Epithelial cell of prostate (primary cell): ENCODE measurements at places on chromosomes 7 and 10.

DNA sequence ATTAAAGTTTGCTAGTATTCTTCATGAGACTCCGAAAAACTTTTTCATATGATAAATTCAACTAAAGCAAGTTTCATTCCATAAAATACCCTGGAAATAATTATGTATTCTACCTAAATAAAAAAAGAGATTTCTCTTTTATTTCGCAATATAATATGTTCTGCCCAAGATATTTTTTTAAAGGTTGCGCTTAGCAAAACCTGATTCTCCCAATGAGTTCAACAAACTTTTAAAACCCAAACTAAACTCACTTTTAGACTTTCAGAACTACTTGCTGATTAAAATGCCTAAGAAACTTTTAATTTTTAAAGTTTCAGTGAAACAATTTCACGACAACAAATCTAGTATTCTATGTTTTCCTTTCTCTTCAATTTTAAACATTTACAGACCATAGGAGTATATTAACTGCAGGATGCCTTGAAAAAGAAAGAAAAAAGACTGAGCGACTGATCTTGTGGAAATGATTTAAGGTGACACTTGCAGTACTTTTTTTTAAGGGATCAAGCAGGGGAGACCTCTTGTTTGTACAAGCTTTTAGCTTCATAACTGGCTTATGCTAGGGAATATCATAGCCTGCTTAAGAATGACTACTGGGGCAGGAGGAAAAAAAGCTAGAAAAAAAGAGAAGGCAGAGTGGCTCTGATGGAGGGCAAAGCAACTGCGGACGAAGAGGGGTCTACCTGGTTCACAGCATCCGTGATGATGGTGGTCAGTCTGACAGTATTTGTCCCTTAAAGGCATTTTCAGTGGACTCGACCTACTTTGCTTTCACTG lies 1.5 kb downstream of the ZNF800 start:
- DNase-seq: no peak

GRCh38 chr7:155231941-155232340 lies 65.7 kb upstream of the INSIG1 start:
- no peak for DNase-seq

- no peak for DNase-seq
These were observed 24.8 kb upstream of the MNX1 start for GRCh38 chr7:157035302-157035701.

DNA sequence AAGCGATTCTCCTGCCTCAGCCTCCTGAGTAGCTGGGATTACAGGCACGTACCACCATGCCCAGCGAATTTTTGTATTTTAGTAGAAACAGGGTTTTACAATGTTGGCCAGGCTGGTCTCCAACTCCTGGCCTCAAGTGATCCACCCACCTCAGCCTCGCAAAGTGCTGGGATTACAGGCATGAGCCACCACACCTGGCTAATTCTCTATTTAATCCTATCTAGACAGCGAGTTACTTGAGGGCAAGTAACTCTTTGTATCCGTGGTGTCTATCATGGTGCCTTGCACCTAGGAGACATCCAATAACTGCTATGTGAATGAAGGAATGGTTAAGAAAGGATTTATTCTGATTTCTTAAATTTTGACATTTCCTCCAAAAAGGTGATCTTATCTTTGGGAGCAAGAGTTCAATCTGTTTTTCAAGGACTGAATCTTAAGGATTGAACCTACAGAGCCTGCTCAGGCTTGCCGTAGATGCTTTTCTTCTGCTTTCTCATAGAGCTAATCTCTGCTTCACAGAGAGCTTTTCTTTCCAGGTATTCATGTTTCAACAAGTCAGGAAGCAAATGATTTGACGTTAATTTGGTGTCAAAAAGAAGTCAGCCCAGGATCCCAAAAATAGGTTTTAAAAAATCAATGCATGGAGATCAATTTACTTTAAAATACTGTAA lies 101.6 kb downstream of the CUL2 start:
- peak; percentile 43 for DNase-seq

GRCh38 chr7:94658826-94659225 lies 2.9 kb upstream of the SGCE start:
- no peak for DNase-seq

- peak; percentile 10 for DNase-seq
These were observed 33.4 kb upstream of the PPP3CB start for GRCh38 chr10:73529089-73529832.

DNA sequence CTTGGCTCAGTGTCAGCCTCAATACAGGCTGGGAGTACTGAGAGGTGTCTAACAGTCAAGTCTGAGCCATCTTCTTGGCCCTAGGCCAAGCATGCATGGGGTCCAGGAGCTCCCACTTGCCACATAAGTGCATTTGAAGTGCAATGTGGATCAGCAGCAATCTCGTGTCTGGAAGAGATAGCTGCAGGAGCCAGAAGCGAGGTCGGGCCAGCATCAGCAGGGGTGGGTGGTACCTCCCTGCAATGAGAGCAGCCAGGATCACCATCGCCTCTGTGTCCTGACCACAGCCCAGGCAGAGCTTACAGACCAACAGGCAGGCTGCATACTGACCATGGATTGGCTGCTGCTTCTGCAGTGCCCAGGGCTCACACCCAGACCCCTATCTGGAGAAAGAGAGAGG lies 83.0 kb upstream of the CXCL12 start:
- DNase-seq: no peak

- DNase-seq: no peak
These were observed 2.4 kb upstream of the FGFR2 start for GRCh38 chr10:121600611-121601010.

- DNase-seq: no peak
These were observed 8.9 kb downstream of the PDE1C start for GRCh38 chr7:32061346-32061745.

GRCh38 chr7:112084520-112084971 lies 121.7 kb downstream of the DOCK4 start:
- DNase-seq: no peak

DNA sequence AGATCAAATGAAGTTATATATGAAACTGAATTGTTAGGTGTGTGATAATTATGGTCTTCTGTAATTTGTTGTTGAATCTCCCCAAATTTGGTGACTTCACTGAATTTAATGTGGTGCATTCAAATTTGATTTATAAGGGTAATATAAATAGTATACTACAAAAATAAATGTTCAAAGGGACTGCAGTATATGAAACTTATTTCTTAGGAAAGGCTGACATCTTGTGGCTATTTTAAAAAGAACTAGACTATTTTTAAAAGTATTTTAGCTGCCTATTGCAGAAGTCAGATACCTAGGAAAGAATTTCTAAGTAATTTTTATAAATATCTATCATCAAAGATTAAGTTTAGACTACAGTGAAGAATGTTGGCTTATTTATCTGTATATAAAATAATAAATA lies 36.6 kb downstream of the ATRNL1 start:
- no peak for DNase-seq

- DNase-seq: peak; percentile 18
These were observed 100.9 kb downstream of the LHPP start for GRCh38 chr10:124562425-124563060.

- no peak for DNase-seq
These were observed 55.4 kb downstream of the FAM241B start for GRCh38 chr10:69685426-69685801.

- no peak for DNase-seq
These were observed 1.3 kb downstream of the ANKRD16 start for GRCh38 chr10:5888351-5888750.

DNA sequence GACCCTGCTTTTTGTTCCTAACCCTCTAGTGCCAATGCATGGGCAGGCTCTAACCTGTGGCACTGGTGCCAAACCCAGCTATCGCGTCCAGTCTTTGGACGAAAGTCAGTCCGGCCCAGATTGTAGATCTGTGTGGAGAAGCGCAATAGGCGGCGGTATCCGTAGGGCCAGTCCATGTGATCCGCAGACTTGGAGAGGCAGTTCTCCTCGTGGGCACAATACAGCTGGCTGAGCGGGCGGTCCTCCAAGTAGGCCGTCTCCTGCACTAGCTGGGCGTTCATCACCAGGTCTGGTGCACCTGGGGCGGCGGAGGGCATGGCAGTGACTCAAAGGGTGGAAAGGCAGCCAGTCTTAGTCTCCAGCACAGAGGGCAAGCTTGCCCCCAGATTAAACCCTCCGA lies 14.5 kb downstream of the LOXL4 start:
- DNase-seq: no peak

- DNase-seq: no peak
These were observed 23.0 kb upstream of the LRGUK start for GRCh38 chr7:134104166-134104565.

DNA sequence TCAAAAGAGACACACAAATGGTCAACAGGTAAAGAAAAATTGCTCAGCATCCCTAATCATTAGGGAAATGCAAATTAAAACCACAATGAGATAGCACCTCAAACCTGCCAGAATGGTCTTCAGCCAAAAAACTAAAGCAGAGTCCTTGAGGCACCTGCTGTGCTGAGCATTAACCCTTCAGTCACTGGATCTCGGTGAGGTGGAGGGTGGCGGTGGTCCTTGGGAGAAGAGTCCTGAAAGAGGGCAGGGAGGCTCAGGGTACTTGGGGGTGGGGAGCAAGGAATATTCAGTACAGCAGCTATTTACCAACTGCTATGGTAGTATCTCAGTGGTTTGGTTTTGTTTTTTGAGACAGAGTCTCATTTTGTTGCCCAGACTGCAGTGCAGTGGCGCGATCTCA lies 7.1 kb downstream of the KIAA1549 start:
- no peak for DNase-seq

DNA sequence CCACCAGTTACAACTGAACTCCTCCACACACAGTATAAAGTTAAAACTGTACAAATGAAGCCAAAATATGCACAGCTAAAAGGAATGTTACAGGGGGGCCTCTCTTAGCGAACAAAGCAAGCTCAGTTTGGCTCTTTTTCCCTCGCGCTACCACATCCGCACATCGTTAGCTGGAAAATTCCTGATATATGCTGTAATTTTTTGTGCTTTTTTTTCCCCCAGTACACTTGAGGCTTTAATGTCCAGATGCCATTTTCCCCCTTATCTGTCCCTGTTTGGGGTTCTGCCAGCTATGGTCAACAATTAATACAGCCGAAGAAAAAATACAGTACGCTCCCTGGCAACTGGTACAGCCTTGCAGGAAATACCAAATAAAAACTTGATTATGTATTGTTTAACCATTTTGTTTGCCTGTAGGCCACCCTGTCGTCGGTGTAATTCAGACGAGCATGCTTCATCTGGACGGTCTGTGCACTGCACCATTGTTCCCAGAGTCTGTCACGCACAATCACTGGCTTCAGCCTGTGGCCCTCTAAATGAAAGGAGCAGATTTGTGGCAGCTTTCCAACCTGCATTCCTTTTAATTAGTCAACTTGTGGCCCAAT lies 108.1 kb upstream of the FAM133B start:
- DNase-seq: no peak

DNA sequence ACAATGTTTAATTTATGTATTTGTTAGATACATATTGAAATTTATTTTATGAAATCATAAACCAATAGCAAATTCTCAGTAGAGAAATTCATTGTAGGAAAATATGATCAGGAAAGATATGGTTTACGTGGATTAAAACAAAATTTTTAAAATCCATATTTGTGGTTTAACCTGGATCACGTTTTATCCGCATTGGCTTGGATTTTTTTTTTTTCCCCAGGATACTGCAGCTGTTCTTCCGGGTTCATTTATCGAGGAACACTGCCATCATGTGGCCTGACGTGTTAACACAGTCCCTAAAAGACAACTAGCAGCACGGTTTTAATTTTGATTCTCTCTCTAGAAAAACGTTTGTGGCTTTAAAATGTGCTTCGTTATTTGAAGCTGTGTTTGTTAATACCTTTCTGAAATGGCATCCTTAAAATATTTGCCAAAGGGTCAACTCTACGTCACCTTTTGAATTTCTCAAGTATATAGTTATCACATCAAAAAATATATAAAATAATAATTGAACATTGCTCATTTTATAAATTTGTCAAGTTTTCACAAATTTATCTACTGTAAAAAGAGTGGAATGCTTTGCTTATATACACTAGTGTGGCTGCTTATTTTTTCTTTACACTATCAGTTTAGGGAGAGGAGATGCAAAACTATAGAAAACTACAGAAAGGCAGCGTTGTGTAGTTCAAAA lies 8.7 kb upstream of the ASB4 start:
- DNase-seq: no peak

- no peak for DNase-seq
These were observed 57.4 kb upstream of the INHBA start for GRCh38 chr7:41760293-41760692.

- DNase-seq: no peak
These were observed 2.1 kb downstream of the SNX10 start for GRCh38 chr7:26293569-26294308.

GRCh38 chr10:2427412-2427811 lies 639.9 kb upstream of the PFKP start:
- no peak for DNase-seq

GRCh38 chr10:100766693-100767421 lies 21.5 kb downstream of the PAX2 start:
- no peak for DNase-seq

DNA sequence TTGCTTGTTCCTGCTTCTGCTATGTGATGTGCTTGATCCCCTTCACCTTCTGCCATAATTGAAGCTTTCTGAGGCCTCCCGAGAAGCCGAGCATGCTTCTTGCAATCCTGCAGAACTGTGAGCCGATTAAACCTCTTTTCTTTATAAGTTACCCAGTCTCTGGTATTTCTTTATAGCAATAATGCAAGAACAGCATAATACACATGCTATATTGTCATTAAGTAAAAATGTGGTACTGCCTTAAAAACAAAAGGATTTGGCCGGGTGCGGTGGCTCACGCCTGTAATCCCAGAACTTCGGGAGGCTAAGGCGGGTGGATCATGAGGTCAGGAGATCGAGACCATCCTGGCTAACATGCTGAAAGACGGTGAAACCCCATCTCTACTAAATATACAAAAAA lies 59.6 kb upstream of the ANAPC16 start:
- DNase-seq: no peak

DNA sequence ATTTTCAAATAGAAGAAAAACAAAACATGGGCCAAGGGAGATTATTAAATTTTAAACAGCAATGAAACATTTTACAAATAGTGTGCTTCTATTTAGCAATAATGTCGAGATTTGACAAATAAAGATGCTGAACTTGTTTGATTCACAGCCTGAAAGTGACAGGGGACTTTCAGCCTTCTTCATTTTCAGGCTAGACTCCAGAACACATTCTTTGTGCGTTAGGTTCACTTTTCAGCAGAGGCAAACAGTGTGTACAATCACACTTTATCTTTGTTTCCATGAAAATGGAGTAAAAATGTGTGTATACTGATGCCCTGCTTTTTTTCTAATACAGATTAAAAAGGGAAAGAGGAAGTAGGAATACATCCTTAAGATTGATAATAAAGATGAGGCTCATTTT lies 35.6 kb downstream of the FAM171A1 start:
- DNase-seq: no peak

GRCh38 chr7:52154382-52154781 lies 837.8 kb upstream of the COBL start:
- DNase-seq: no peak
